ENCODE measurements at places on chromosomes 16 and 17.

- no peak for DNase-seq
Observed at GRCh38 chr17:11900041-11900476, 97.2 kb downstream of the ZNF18 start.

DNA sequence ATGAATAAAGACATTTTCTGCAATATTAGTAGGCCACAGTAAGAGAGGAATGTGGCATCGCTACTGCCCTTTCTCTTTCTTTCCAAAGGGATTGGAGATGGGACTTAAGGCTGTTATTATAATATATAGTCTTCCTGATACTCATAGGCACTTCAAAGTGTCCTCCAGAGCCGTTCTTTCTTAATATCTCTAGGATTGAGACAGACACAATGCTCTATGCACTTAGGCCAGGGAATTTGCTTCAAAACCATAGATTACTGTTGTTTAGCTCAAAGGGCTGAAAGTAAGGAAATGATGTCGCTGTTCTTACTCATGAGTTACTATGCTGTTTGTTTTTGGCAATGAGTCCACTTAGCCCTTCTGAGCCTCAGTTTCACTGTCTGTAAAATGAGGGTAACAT, 590.5 kb downstream of the CDH11 start:
- no peak for DNase-seq

GRCh38 chr17:5135726-5136579, 20.1 kb downstream of the USP6 start:
- no peak for DNase-seq

- DNase-seq = peak; percentile 14
Observed at GRCh38 chr17:38982858-38983746, 15.9 kb upstream of the FBXO47 start.
